NCI-H460 (cell line): ENCODE measurements at places on chromosomes 1 and 21. TPM values are rescaled to one million over a fixed set of nuclear protein-coding genes. Genes with fewer than 3 reads are reported as not detected.

The BRDT gene
- total RNA-seq: not detected in 2 replicates

The BRINP3 gene
- total RNA-seq: 0.17 and 0.25 TPM in 2 replicates

The TAS1R2 gene
- total RNA-seq: not detected in 2 replicates

The DIP2A gene
- total RNA-seq: 13.7 and 14.8 TPM in 2 replicates

The SELP gene
- not detected in 2 replicates for total RNA-seq

The GIPC2 gene
- total RNA-seq: not detected in 2 replicates

The DCAF8 gene
- 90.9 and 125 TPM in 2 replicates for total RNA-seq
